ENCODE measurements at places on chromosomes 5 and 9.

DNA sequence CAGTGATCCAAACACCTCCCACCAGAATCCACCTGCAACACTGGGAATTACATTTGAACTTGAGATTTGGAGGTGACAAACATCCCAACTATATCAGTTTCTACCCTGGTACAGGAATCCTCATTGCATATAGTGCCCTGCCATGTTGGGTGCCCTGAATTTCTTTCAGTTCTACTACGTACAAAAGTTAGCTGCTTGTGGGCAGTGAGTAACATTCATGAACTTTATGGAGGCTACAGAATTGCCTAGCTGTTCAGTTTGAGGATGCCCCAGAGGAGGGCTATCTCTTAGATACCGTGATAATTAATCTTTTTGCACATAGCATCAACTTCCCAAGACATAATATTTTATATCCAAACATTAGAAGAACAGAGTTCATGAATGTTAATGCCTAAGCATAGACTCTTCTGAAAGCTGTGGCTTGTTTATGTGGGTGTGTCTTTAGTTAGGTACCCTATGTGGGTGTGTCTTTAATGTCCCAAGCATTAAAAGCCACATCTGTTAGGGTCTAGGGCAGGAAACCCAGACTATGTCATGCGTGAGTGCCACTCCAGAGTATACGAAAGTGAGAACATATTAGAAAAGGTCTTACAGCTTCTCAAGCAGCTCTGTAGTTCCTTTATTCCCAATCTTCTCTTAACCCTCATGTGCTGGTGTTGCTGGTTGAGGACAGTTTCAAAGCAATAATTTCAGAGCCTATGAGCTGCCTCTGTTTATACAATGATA, 47.0 kb upstream of the CHD1 start:
- DNase-seq, result no peak

DNA sequence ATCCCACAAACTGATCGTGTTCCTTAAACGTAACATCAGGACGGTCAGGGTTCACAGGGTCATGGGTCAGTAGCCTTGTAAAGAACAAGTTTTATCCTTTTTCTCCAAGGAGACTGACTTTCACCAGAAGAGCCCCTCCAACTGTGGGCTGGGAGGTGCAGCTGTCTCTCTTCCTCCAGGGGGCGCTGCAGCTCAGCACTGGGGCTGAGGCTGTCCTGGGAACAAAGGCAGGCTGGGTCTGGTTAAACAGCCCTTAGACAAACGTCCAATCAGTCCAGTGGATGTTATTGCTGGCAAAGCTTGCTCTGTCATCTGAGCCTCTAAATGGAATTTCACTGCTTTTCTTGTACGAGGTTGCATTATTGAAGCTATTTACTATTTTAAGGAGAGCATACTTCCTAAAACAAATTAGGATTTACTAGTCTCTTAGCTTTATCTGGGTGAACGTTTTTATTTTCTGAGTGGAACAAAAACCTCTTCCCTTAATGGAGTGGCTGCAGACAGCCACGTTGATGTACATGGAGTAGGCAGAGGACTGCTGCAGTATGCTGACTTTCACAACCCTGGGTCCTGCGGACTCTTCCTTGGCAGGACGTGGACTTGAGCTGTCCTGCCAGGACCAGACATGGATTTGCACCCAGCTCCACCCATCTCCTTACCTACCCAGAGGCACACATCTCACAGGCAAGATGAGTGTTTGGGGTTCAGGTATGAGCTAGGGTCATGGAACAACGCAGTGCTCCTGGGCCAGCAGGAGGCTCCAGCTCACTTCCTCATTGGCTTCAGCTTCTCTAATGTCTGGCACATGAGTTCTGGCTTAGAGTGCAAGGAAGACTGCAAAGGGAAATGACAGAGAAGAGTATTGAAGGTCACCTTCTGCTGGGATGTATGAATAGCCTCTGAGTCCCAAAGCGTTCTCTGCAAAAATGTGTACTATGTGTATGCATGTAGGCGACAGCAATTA, 7.8 kb downstream of the EXOSC2 start:
- no peak for DNase-seq

DNA sequence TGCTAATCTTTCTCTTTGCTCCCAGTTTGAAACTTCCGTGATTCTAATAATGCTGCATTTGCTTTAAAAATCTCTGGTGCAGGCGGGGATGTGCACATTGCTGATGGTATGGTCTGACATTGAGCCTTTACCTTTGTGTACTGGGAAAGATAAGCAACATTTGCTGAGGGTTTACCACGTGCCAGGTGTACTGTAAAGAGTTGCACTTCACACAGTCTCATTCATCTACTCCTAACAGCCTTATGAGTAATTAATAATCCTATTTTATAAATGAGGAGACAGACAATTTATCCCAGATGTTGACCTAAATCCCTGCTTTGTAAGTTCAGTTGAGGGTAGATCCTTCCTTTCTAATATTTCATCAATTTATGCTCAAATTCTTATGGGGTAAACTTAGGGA, 726 bp upstream of the ADGRV1 start:
- DNase-seq, result no peak

GRCh38 chr9:123685489-123686083, 244.3 kb downstream of the DENND1A start:
- no peak for DNase-seq

GRCh38 chr5:17216974-17217492, 398 bp upstream of the BASP1 start:
- no peak for DNase-seq

GRCh38 chr5:120053841-120054240, 410.3 kb upstream of the PRR16 start:
- no peak for DNase-seq

GRCh38 chr5:53749621-53750020, 189.2 kb downstream of the NDUFS4 start:
- no peak for DNase-seq

DNA sequence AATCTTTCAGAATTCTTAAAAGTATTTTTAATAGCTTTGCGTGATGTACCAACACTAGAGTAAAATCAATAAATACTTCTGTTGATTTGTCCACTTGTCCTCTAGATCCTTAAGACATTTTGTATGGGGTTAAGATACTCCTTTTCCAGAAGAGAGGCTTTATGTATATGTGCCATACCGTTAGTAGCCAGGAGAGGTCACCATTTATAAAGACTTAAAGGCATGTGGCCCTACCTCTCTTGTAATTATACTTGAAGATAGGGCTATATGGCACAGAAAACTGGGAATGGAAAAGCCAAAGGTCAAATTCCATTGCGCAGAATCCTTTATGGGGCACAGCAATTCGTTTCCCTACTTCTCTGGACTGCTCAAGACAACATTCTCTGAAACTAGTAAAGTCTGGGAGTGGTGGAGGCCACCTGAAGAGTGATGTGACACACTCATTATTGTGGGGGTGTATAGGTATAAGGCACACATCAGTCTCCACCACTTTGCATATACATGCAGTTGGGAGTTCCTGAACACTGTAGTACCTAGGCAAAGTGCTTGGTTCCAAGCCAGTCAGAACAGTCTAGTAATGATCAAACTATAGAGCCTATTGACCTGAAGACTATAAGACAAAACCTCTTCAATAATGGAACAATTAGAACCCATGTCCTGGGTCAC, 140.1 kb upstream of the FBXL17 start:
- DNase-seq, result no peak

GRCh38 chr5:158928404-158928803, 171.3 kb downstream of the EBF1 start:
- DNase-seq, result no peak

- no peak for DNase-seq
Observed at GRCh38 chr9:19660019-19660418, 128.8 kb downstream of the SLC24A2 start.

DNA sequence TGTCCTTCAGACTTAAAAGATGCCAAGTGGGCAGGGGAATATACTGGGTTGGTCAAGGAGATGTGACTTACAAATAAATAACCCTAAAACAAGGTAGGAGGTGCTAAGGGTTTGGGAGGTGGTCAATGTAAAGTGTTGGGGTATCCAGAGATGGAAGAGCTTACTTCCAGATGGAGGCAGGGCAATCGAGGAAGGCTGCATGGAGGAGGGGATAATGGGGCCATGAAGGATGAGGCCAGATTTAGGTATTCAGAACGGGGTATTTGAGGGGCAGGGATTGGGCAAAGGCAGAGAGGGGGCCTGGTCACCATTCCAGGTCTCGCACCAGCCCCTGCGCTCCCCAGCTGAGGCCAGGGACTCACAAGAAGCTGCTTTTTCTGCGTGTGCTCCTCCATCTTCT, 57.9 kb upstream of the FBXW11 start:
- DNase-seq, result no peak

- DNase-seq, result no peak
Observed at GRCh38 chr9:95406121-95406520, 88.6 kb upstream of the FANCC start.

DNA sequence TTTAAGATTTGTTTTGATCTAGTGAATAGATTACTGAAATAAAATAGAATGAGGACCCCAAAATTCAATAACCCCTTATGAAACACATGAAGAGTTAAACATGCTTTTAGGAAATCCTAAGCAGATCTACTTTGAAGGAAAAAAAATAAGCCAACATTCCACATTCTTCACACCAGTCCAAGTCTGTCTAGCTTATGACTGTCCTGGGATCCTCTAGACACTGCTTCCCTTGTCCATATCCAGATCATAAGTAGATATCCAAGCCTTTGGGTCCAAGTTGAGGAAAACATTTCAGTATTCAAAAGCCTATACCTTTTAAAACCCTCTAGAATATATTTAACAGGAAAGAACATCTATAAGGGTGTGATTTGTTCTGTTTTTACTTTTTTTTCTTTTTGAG, 58.8 kb upstream of the MINAR2 start:
- DNase-seq, result no peak

DNA sequence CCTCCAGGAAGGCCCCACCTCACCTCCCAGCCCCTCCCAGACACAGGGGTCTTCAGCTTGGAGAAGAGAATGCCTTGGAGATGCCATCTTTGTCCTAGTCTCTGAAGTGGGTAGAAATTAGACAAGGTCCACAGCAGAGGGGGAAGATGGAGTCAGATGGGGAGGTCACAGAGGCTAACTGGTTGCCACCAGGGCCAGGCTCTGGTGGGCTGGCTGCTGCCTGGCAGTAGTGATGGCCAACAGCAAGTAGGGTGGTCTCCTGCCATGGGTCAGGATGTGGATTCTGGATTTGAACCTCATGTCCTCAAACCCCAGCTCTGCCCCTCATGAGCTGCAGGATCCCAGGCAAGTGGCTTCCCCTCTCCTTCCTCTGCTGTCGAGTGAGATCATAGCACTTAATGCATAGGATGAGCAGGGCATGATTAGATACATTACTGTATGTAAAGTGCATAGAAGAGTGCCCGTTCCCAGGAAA, 38.7 kb upstream of the NEK6 start:
- no peak for DNase-seq

- DNase-seq, result no peak
Observed at GRCh38 chr5:110916381-110917049, 155.0 kb upstream of the TSLP start.

- no peak for DNase-seq
Observed at GRCh38 chr5:121171834-121172233, 679.8 kb upstream of the FTMT start.

DNA sequence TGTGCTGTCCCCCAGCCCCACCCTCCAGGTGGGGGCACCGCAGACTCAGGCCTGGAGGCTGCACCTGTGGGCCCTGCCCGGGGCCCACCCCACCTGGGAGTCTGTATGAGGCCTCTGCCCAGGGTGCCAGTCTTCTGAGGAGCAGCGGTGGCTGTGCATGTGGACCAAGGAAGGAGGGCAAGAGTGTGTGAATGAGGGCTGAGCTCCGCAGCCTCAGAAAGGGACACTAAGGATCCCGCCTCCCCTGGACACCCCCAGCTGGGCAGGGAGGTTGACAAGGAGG, 19.1 kb downstream of the FGD3 start:
- no peak for DNase-seq

DNA sequence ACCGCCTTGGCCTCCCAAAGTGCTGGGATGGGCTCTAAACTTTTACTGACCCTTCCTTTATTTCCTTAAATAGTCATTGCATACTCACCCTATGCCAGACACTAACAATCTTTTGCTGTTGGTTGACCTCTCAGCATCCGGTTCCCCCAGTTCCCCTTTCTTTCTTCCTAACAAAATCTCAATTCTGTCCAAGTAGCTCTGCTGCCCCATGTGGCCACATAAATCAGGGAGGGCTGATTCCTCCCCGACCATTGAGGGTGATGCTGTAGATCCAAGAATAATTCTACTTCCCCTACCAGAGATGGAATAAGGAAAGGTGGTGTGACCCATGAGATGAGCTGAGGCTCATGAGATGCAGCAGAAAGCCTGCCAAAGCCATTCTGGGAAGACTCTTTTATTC, 315.3 kb upstream of the MSX2 start:
- DNase-seq, result no peak

- no peak for DNase-seq
Observed at GRCh38 chr5:14399054-14399692, 182.4 kb upstream of the OTULINL start.

GRCh38 chr5:22665801-22666200, 187.3 kb downstream of the CDH12 start:
- DNase-seq, result no peak

- no peak for DNase-seq
Observed at GRCh38 chr5:173891308-173892116, 3.4 kb downstream of the CPEB4 start.

DNA sequence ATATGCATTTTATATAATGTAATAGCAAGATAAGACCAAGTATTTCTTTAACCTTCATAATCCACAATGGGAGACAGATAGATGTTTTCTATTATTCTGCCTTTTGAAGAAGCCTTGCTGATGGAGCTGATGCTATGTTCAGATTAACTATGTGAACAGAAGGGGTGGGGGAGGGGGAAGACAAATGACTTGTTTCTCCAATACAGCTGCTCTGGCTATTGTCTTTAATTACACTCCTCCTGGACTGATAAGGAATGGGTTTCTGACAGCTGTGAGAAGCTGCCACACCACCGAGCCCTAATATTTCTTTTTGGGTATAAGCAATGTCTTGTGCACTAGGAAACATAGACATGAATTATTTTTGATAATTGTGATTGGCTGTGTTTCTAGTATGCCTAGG, 62.0 kb downstream of the CAVIN4 start:
- no peak for DNase-seq

- DNase-seq, result no peak
Observed at GRCh38 chr9:124512806-124513204, 5.6 kb upstream of the NR5A1 start.

All from GM19239 (cell line).